NCI-H526 (cell line): ENCODE measurements at places on chromosomes 13 and 19.
A peak's percentile ranks its signal among the peaks of the same experiment; 100 is the strongest.

DNA sequence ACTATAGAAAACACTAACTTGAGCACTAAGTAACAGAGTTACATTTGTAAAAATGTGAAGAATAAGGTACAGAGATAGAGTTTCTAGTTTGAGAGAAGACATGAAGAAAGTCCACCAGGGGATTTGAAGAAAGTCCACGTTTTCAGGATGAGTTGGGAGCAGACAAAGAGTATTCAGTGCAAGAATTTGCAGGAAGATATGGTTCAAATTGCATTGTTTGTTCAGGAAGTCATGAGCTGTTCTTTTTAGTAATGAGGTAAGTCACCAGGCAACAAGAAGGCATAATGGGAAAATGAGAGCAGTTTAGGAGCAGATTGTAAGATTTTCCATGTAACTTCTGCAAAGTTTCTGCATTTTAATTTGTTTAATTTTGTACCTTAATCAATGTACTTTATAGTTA, 618.0 kb downstream of the DACH1 start:
- DNase-seq = no peak

GRCh38 chr19:19459073-19459472, 53.6 kb downstream of the GATAD2A start:
- DNase-seq = no peak

- no peak for DNase-seq
Observed at GRCh38 chr13:31168736-31169135, 7.0 kb upstream of the HSPH1 start.

DNA sequence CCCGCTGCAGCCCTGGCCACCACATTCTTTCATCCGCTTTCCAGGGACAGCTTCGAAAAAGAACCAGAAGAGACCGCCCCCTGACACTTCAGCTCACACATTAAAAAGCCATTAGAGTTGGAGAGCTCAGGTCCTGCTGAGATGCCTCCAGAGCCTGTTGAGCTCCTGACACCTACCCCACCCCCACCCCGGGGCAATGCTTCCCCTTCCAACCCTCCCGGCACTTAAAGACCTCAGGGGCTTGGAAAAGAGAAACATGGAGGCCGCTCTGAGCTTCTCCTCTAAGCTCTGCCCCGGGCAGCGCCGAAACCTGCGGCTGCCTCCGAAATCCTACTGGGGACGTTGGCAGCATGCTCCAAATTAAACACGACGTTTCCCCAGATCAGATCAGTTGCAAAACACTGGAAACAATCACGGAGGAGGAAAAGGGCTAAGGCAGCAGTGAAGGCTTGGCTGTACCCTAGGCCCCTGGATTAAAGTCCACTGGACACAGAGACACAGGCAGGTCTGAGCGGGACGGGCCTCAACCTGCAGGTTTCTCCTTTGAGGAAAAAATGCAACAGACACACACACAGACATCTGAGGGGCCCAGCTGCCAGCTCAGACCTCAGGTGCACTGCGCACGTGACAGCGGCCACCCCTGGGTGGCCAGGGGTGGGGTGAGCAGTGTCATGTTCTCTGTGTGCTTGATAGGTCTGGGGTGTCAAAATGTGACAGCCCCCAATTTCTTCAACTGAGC, 9.6 kb downstream of the SH3GL1 start:
- DNase-seq = no peak

GRCh38 chr13:95603887-95604555, 40.5 kb downstream of the DZIP1 start:
- no peak for DNase-seq

DNA sequence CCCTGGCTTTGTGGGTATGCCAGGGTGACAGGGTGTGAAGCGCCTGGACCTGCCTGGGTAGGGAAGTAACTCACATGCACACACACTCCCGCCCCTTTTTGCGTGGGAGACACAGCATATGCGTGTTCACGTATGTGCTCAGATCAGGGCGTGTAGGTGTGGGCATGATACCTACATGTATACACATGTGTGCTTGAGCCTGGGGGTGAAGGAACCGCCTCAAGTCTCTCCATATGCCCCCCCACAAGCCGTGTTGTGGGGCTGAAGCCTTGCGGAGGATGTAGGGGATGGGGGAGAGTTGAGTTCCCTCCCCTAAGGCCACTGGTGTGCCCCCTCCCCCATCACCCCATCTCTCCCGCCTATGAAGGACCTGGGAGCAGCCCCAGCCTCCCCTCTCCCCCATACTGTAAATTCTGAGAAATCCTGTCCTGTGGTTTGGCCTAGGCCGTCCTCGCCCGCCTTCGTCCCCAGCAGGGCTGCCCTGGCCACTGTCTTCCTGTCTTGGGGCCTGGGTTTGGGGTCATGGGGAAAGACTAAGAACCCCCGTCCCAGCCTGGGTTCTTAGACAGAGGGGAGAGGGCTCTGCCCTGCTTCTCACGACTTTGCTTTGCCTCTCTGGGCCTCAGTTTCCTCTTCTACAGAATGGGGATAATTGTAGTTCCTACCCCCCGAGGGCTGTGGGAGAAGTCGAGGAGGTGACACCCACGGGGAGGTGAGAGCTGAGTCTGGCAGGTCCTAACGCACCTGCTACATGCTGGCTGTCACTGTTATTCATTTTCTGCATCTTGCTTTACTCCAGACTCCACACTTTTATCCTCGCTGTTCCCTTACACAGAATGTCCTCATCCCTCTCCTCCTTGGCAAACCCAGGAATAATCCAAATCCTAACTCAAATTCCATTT, 14.3 kb downstream of the ACTL9 start:
- no peak for DNase-seq

- DNase-seq = no peak
Observed at GRCh38 chr19:31527443-31527842, 178.2 kb upstream of the TSHZ3 start.

- no peak for DNase-seq
Observed at GRCh38 chr13:65881561-65882155, 1348.5 kb downstream of the PCDH9 start.

- no peak for DNase-seq
Observed at GRCh38 chr13:110297766-110298504, 9.0 kb downstream of the COL4A1 start.

GRCh38 chr19:21581646-21582240, 76.3 kb downstream of the ZNF429 start:
- no peak for DNase-seq

DNA sequence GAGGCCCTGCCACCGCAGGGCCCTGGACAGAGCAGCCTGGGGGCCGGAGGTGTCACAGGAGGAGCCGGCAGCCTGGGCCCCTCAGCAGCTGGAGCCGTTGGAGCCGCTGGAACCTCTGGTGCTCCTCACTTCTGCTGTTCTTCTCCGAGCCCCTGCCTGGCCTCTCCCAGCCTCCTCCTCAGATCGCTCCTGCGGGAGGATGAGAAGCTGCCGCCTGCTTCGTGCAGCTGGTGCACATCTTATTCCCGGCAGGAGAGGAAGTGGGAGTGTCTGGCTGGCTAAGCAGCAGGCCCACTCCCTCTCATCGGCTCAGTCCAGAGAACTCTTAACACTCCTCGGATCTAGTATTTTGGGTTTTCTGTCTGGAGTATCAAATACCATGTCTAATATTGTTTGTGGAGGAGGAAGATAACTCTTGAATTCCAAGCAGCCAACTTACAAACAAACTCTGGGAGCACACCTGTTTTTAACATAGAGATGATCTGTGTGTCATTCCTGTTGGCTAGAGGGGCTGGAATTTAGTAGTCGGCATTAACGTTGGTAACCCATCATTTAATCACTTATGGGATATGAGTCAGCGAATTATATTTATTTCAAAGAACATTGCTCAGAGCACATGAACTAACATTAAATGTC, 37.1 kb upstream of the RNF113B start:
- peak; percentile 95 for DNase-seq

- no peak for DNase-seq
Observed at GRCh38 chr13:27028683-27029480, 142.7 kb downstream of the USP12 start.

- DNase-seq = no peak
Observed at GRCh38 chr13:89783221-89783755, 1564.2 kb upstream of the MIR17HG start.

DNA sequence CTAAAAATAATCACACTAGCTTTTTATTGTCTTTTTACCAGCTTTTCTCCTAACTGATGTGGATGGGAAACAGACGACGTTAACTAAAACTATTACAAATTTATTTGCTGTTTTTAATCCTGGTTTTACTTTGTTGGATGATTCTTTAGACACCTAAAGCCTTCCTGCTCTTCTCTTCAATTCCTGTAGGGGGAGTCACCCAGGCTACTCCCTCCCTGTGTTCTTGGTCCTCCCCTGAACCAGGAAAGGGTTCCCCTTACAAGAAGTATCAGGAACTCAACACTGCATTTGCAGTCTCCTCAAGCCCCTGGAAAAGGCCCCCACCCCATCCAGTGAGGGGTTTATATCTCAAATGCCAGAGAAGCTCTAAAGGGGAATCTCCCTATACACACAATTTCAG, 206.1 kb downstream of the SUCLA2 start:
- DNase-seq = peak; percentile 6

- DNase-seq = no peak
Observed at GRCh38 chr19:3683405-3684053, 16.7 kb downstream of the PIP5K1C start.

DNA sequence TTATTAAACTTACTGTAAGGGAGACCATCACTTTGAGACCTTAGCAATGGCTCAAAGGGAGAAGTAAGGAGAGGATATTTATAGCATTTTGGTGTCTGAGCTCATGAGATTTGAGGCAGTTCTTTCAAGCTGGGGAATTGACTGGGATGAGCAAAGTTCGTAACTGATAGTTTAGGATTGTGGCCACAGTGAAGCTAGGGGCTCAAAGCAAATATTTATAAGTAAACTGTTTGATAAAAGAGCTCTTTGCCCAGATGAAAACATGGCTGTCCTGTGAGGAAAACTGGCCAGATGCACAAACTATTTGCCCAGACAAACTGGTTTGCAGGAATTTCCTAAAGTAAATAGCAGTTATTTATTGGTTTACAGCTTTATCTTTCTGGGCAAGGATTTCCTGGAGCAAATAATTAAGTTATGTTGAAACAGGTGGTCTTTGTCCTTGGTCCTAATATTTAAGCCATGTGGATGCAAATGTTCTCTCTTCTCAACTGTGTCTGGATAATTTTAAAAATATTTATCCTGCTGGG, 59.7 kb upstream of the TMTC4 start:
- peak; percentile 50 for DNase-seq

- DNase-seq = peak; percentile 33
Observed at GRCh38 chr19:13920940-13921747, 15.1 kb downstream of the CC2D1A start.

- DNase-seq = no peak
Observed at GRCh38 chr19:4979211-4979807, 10.4 kb downstream of the KDM4B start.

DNA sequence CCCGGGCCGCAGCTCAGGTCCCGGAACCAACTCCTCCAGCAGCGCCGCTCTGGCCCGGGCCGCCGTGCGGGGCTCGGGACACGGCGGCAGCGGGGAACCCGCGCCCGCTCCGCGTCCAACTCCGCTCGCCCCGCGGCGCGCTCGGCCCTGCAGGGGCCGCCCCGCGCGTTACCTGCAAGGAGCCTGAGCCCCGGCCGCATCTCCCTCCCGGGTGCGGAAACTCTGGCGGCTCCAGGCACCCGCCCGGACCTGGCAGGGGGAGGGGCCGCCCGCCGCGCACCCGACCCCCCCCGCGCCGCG, at the start of gene TMTC4:
Gene TMTC4 (minus strand): TSS at position 224 of the 300 bp plus-strand sequence. CDS start 4,433 bp downstream, outside the sequence.
- no peak for DNase-seq

DNA sequence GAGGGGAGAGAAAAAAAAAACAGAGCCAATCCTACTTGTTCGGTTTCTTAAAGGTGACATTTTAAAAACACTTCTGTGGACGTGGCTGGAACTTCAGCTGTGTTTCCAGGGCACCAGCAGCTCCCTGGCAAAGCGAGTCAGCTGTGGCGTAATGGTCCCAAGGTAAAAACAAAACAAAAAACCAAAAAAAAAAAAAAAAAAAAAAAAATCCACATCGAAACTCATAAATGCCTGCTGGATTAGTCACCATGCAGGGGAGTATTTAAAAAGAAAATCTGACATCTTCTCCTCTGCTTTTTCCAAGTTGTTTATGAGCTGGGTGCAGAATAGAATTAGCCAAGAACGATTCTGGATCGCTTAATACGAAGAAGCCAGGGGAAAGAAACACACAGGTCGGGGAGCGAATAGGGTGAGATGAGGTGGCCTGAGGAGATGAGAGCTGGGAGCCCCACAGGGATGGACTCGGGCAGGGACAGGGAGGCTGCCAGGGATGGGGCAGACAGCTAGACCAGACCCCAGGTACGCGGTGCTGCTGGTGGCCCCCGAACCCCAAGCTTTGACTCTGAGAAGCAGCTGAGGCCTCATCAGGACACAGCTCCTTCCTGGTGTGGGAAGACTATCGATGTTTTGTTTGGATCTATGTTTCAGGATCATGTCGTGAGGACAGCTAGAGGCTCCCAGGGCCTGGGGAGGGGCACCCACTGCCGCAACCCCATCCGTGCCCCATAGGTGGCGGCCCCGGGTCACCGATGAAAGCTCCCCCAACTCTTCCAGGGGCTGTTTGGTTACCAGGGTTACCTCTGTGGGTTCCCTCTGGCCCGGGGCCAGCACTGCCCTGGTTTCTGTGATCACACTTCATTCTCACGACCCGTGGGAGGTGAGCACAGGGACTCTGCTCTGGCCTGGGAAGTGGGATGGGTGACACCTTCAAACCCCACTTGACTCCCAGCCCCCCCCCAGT, 3.1 kb upstream of the CTXN1 start:
- peak; percentile 44 for DNase-seq

GRCh38 chr13:76693086-76693485, 193.1 kb downstream of the KCTD12 start:
- no peak for DNase-seq

GRCh38 chr13:79936368-79937136, 404.4 kb downstream of the SPRY2 start:
- DNase-seq = no peak

DNA sequence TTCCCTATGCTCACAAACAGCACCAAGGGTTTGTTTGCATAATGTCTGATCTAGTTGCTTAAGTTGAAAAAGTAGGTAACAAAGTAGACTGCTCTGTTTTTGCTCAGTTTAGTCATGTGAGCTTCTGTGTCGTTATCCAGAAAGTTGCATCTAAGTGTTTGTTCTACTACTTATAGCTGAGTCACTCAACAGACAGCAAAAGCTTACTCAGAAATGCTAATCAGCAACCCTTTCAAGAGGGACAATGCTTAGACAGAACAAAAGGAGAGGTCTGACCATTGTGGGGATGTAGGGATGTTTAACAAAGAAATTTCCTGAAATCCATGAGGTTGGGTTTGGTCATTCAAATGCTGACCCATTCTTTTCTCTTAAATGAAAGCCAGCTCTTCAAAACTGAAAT, 106.4 kb downstream of the ATP8A2 start:
- DNase-seq = no peak
